Thoracic aorta (tissue), 2 donors: ENCODE measurements at places on chromosomes 7 and 10.

- H3K27ac ChIP-seq = no peak overlapping the region
- no peak for DNase-seq
- no peaks in the 10 kb centered on the region for H3K27me3 ChIP-seq
These were observed 58.8 kb upstream of the GAD2 start for GRCh38 chr10:26157734-26158133.

GRCh38 chr7:135791543-135792362 is 43.1 kb upstream of the FAM180A start:
- peaks cover 11% of the 10 kb centered on the region for H3K4me1 ChIP-seq
- H3K27ac ChIP-seq = no peak overlapping the region
- no peak for DNase-seq

GRCh38 chr7:135773464-135773863 is 24.9 kb upstream of the FAM180A start:
- no peaks in the 10 kb centered on the region for H3K36me3 ChIP-seq
- H3K27ac ChIP-seq = no peak overlapping the region
- no peaks in the 10 kb centered on the region for H3K27me3 ChIP-seq

DNA sequence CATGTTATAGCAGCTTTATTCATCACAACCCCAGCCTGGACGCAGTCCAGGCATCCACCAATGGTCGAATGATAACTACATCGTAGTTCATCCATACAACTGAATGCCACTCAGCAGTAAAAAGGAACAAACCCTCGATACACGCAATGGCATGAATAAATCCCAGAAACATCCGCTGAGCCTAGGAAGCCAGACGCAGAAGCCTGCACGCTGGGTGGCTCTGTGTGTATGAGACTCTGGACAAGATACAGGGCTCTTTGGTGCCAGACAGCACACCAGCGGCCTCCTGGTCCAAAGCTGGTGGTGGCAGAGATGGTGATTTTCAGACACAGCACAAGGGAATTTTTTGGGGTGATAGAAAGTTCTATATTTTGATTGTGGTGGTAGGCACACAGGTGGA is 10.0 kb upstream of the CRYGN start:
- no peak for DNase-seq
- H3K4me3 ChIP-seq = no peak overlapping the region
- H3K27me3 ChIP-seq = no peaks in the 10 kb centered on the region
- no peaks in the 10 kb centered on the region for H3K4me1 ChIP-seq

DNA sequence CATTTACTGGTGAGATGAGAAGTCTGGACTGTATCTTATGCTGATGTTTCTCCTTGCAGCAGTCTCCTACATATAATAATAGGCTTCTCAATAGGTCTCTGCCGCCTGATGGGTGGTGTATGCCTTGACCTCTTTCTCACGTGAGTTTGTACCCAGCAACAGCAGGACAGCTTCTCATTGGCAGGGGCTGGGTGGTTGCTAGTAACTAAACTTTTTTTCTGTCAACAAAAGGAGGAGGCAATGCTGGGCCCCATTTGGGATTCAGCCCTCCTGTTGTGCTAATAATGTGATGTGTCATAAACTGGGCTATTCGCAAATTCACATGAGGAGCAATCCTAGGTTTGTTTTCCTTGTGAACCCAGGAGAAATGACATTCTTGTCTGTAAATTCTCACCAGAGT is 533.6 kb downstream of the GATA3 start:
- H3K27me3 ChIP-seq = no peaks in the 10 kb centered on the region
- no peak overlapping the region for H3K4me3 ChIP-seq
- H3K4me1 ChIP-seq = no peaks in the 10 kb centered on the region
- no peaks in the 10 kb centered on the region for H3K36me3 ChIP-seq
- H3K27ac ChIP-seq = no peak overlapping the region

GRCh38 chr7:130381468-130382312 is 1.4 kb downstream of the CPA1 start:
- no peak for DNase-seq
- no peak overlapping the region for H3K4me3 ChIP-seq
- no peak overlapping the region for H3K27ac ChIP-seq
- no peaks in the 10 kb centered on the region for H3K27me3 ChIP-seq
- no peaks in the 10 kb centered on the region for H3K36me3 ChIP-seq
- peaks cover 8% of the 10 kb centered on the region for H3K4me1 ChIP-seq

- H3K27me3 ChIP-seq = no peaks in the 10 kb centered on the region
- H3K4me3 ChIP-seq = no peak overlapping the region
- H3K36me3 ChIP-seq = no peaks in the 10 kb centered on the region
These were observed 29.0 kb downstream of the RASGEF1A start for GRCh38 chr10:43237631-43238446.

DNA sequence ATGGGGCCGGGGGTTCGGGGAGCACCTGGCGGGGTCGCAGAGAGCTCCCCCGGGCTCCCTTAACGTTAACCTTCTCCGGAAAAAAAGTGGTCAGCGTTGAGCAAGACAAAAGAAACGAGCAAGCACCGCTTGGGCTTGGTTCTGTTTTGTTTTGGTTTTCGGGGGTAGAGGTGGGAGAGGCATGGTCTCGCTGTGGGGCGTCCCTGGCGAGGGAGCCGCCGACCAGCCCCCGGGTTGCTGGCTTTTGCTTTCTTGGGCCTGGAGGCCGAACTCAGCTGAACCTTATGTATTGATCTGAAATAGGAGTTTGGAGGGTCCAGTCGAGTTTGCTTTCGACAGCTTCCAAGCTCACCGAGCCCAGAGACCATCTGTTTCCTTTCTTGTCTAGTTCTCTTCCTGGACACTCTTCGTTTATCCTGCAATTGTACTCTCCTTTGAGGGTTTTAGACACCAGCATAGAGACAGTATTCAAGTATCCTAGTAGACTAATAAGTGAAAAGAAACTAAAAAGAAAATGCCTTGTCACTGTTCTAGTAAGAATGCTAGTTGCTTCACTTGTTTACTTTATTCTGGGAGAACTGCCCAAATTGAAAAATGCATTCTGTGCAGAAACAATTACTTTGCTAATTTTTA is 980 bp downstream of the FHIP2A start:
- peak overlapping the region; percentile 96 for H3K4me3 ChIP-seq
- H3K27ac ChIP-seq = peak overlapping the region; percentile 96
- no peak for DNase-seq
- H3K4me1 ChIP-seq = peaks cover 30% of the 10 kb centered on the region
- H3K36me3 ChIP-seq = no peaks in the 10 kb centered on the region

DNA sequence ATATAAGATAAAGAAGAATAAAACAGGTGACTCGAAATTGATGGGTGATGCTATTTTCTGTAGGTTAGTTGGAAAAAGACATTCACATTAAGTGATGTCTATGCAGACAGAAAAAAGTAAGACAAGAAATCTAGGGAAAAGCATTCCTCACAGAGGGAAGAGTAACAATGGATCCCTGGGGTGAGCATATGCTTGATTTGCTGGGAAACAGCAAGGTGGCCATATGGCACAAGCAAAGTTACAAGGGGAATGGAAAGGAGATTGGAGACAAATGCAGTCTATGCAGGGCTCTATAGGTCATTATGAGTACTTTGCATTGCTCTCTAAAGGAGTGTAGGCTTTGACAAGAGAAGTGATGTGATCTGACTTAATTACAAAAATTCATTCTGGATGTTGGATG is 90.9 kb upstream of the ZNF804B start:
- no peaks in the 10 kb centered on the region for H3K27me3 ChIP-seq
- no peak overlapping the region for H3K27ac ChIP-seq
- DNase-seq = no peak
- H3K36me3 ChIP-seq = no peaks in the 10 kb centered on the region
- H3K4me3 ChIP-seq = no peak overlapping the region

GRCh38 chr7:48088559-48089045 is 463 bp upstream of the UPP1 start:
- H3K4me3 ChIP-seq = peak overlapping the region; percentile 81
- peak; percentile 67 for DNase-seq
- no peaks in the 10 kb centered on the region for H3K36me3 ChIP-seq
- peaks cover 50% of the 10 kb centered on the region for H3K4me1 ChIP-seq

GRCh38 chr7:49564379-49564714 is 209.1 kb upstream of the VWC2 start:
- no peak overlapping the region for H3K4me3 ChIP-seq
- H3K27ac ChIP-seq = no peak overlapping the region
- H3K4me1 ChIP-seq = no peaks in the 10 kb centered on the region
- no peak for DNase-seq
- H3K27me3 ChIP-seq = no peaks in the 10 kb centered on the region

- peak; percentile 45 for DNase-seq
- peak overlapping the region; percentile 89 for H3K4me3 ChIP-seq
- H3K27me3 ChIP-seq = no peaks in the 10 kb centered on the region
- peak overlapping the region; percentile 100 for H3K27ac ChIP-seq
- no peaks in the 10 kb centered on the region for H3K36me3 ChIP-seq
- peaks cover 22% of the 10 kb centered on the region for H3K4me1 ChIP-seq
These were observed 875 bp upstream of the HECTD2 start for GRCh38 chr10:91409069-91409868.

- no peak overlapping the region for H3K27ac ChIP-seq
- no peaks in the 10 kb centered on the region for H3K27me3 ChIP-seq
- no peaks in the 10 kb centered on the region for H3K36me3 ChIP-seq
- H3K4me3 ChIP-seq = peak overlapping the region; percentile 78
- peaks cover 14% of the 10 kb centered on the region for H3K4me1 ChIP-seq
- DNase-seq = no peak
These were observed 526 bp downstream of the CH25H start for GRCh38 chr10:89206402-89207180.

DNA sequence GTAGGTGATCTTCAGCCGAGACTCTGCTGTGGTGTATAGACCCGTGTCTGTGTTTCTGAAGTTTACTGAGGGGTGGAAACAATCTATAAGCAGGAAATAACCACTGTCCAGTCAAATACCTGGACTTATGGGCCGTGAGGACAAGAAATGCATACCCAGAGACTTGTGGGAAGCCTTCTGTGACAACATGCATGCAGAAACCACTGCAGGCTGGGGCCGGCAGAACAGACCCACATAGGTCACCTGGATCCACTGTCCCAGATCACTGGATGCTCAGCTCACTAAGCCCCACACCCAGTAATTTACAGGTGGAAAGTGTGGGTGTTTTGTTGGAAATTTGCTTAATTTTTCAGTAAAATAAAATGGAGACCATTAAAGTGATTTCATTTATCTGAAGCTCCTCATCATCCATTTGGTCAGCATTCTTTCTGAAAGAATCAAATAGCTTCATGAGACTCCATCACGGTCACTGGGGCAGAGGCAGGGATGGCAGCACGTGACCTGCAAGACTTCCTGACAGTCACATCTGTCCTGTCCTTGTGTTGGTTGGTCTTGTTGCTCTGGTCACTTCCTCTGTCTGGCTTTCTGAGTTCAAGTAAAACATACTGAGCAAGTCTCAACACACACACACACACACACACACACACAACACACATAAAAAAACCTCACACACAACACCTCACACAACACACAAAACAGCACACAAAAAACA is 108.3 kb downstream of the TNS3 start:
- H3K4me3 ChIP-seq = no peak overlapping the region
- H3K27ac ChIP-seq = peak overlapping the region; percentile 50
- no peaks in the 10 kb centered on the region for H3K36me3 ChIP-seq
- H3K27me3 ChIP-seq = no peaks in the 10 kb centered on the region

GRCh38 chr10:124221356-124222317 is 128.2 kb upstream of the CHST15 start:
- H3K36me3 ChIP-seq = no peaks in the 10 kb centered on the region
- no peaks in the 10 kb centered on the region for H3K27me3 ChIP-seq
- peak overlapping the region; percentile 16 for H3K4me3 ChIP-seq
- no peak overlapping the region for H3K27ac ChIP-seq

GRCh38 chr10:107653832-107654287 is 489.4 kb upstream of the SORCS1 start:
- peak overlapping the region; percentile 62 for H3K4me3 ChIP-seq
- DNase-seq = no peak
- H3K27ac ChIP-seq = no peak overlapping the region
- H3K36me3 ChIP-seq = no peaks in the 10 kb centered on the region

- no peaks in the 10 kb centered on the region for H3K27me3 ChIP-seq
- H3K27ac ChIP-seq = no peak overlapping the region
- peaks cover 13% of the 10 kb centered on the region for H3K36me3 ChIP-seq
- DNase-seq = no peak
- H3K4me3 ChIP-seq = no peak overlapping the region
These were observed 19.7 kb upstream of the CROT start for GRCh38 chr7:87325576-87326370.

GRCh38 chr7:95608359-95609173 is 12.2 kb upstream of the PDK4 start:
- peaks cover 36% of the 10 kb centered on the region for H3K4me1 ChIP-seq
- peak overlapping the region; percentile 68 for H3K27ac ChIP-seq

GRCh38 chr7:111933609-111934008 is 272.6 kb downstream of the DOCK4 start:
- no peak overlapping the region for H3K4me3 ChIP-seq
- no peak for DNase-seq

GRCh38 chr7:73976761-73977618 is 51.0 kb upstream of the ELN start:
- no peak overlapping the region for H3K4me3 ChIP-seq
- H3K36me3 ChIP-seq = no peaks in the 10 kb centered on the region
- peaks cover 32% of the 10 kb centered on the region for H3K4me1 ChIP-seq
- H3K27me3 ChIP-seq = no peaks in the 10 kb centered on the region
